ENCODE measurements at places on chromosomes 2 and 18.

DNA sequence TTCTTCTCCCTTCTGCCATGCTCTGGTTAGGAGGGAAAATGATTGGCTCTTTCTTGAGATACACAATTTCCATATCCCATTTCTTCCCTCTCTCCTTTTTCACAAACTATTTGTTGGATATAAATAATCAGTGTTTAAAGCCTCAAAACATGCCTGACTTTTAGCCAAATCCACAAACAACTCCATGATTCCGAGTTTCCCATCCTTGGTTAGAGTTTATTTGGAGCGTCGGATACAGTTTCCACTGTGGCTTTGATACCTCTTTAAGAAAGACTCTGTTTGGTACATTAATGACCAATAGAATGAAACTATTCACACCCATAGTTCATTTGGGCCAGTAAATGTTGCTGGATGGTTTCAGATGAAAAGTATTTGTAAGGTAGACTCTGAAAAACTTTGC is 5.9 kb upstream of the FHL2 start:
- no peak for DNase-seq

- no peak for DNase-seq
These were observed 89.0 kb downstream of the MARCHF4 start for GRCh38 chr2:216283038-216283900.

DNA sequence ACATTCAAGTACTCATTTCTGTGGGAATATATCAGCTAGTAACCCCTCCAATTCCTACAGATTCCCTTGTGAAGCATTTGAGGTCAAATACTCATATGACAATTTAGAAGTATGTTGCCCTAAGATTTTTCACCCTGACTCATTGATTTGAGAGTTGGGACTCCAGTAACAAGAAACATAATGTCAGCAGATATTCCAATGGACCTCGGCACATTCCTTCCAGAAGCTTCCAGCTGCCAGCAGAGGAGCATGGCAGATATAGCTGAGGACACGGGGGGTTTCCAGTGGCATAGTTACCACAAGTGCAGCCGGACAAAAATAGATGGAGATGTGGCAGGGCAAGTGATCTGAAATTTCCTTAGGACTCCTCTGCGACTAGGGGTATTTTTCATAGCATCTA is 101.9 kb upstream of the ARHGAP28 start:
- no peak for DNase-seq

GRCh38 chr2:66364495-66365333 is 70.2 kb upstream of the MEIS1 start:
- DNase-seq, result no peak

DNA sequence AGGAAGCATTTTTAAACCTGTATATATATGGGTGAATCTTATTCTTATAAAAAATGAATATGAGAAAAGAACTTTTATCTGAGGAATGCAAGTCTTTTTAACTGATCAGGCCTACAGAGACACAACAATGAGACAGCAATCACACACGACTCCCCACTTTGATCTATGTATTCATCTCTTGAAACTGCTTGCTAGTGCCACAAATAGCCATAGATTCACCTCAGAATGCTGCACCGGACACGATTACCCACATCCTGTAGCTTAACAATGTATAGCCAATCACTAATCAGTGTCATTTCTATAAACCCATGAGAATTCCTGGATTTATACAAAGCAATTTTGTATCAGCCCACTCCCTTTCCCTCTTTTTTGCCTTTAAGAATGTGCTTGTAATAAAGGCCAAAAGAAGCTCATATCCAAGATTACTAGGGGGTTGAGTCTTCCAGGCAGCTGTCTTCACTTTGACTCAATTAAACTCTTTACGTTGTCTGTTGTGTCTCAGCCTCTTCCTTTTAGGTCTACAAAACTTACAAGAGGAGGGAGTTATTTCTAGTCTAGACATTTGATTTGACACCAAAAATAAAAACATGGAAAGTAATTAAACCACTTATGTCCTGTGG is 94.9 kb downstream of the MBD2 start:
- no peak for DNase-seq

DNA sequence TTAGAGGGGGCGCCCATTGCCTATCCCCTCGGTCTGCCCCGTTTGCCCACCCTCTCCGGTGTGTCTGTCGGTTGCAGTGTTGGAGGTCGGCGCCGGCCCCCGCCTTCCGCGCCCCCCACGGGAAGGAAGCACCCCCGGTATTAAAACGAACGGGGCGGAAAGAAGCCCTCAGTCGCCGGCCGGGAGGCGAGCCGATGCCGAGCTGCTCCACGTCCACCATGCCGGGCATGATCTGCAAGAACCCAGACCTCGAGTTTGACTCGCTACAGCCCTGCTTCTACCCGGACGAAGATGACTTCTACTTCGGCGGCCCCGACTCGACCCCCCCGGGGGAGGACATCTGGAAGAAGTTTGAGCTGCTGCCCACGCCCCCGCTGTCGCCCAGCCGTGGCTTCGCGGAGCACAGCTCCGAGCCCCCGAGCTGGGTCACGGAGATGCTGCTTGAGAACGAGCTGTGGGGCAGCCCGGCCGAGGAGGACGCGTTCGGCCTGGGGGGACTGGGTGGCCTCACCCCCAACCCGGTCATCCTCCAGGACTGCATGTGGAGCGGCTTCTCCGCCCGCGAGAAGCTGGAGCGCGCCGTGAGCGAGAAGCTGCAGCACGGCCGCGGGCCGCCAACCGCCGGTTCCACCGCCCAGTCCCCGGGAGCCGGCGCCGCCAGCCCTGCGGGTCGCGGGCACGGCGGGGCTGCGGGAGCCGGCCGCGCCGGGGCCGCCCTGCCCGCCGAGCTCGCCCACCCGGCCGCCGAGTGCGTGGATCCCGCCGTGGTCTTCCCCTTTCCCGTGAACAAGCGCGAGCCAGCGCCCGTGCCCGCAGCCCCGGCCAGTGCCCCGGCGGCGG is 1.7 kb downstream of the MYCN start:
- peak; percentile 16 for DNase-seq

- DNase-seq, result no peak
These were observed 52.5 kb downstream of the SERTAD2 start for GRCh38 chr2:64601034-64601754.

GRCh38 chr18:22789600-22789999 is 143.5 kb upstream of the RBBP8 start:
- no peak for DNase-seq

Measured in Kasumi-1 (cell line).